ENCODE measurements at places on chromosomes 12 and 14.

DNA sequence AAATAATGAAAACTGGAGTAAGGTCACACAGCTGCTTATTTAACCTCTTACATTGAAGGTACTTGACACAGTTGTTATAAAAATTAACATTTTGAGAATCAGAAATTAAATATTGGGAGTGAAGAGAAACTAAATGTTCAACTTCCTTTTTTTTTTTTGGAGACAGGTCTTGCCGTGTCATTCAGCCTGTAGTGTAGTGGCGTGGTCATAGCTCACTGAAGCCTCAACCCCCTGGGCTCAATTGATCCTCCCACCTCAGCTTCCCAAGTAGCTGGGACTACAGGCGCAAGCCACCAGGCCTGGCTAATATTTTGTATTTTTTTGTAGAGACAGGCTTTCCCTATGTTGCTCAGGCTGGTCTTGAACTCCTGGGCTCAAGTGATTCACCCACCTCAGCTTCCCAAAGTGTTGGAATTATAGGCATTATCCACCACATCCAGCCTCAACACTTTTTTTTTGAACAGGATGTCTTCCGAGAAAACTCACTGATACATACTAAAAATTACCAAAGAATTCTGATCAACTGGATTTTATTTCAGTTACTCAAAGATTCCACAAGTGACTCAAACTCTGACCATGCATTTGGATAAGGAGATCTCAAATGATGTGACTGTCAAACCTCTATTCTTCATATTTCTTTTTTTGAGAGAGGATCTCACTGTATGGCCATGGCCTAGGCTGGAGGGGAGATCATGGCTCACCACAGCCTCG lies 35.4 kb downstream of the SGPP1 start:
- DNase-seq, result no peak

- DNase-seq, result no peak
Observed at GRCh38 chr12:94873734-94874517, 129.6 kb downstream of the NDUFA12 start.

DNA sequence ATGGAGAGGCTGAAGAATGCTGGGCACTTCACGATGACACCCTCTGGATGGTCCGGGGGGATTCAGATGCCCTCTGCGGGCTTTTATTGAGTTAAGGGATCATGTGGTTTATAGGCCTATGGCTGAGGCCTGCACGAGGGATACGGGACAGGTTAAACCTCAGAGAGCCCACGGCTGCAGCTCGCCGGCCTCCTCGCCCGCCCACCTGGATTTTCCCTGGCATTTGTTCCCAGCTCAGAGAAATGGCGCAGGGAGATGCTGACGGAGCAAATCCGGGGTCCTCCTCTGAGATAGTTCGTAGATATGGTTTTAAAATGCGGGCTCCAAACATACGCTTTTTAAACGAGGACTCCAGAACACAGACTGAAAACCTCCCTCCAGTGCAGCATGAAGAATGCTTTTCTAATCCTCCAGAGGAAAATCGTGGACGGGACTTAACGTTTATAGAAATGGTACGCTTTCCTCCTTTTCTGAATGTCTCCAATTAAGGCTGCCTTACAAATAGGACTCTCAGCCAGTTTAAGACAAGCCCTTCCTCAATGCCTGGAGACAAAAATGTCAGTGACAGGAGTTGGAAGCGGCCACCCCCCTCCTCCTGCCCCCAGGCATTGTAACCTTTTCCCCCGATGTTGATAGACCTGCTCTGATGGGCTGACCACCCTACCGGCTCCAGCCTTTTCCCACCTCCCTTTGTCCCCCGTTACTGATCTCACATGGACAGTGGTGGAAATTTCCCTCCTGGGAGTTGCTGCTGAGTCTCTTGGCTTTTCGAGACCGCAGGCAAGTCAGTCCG lies 16.6 kb downstream of the CCND2 start:
- DNase-seq, result no peak

- no peak for DNase-seq
Observed at GRCh38 chr12:110075880-110076279, 27.6 kb upstream of the C12orf76 start.

- no peak for DNase-seq
Observed at GRCh38 chr14:83342590-83342989, 1808.9 kb upstream of the SEL1L start.

GRCh38 chr12:65139389-65139788 lies 18.3 kb upstream of the WIF1 start:
- no peak for DNase-seq

DNA sequence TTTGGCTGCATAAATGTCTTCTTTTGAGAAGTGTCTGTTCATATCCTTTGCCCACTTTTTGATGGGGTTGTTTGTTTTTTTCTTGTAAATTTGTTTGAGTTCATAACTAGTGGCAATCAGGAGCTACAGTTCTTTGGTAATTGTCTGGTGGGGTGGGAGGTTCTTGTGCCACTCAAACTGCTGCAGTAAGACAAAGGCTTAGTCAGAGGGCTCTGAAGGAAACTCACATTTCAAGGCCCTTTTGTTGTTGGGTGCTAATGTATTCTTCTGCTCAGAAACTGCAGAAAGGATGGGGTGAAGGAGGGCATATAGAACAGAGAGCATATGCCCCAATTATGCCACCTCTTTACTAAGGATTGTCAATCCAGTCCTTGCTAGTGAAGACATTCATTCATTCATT lies 21.9 kb downstream of the MYRFL start:
- DNase-seq, result no peak

DNA sequence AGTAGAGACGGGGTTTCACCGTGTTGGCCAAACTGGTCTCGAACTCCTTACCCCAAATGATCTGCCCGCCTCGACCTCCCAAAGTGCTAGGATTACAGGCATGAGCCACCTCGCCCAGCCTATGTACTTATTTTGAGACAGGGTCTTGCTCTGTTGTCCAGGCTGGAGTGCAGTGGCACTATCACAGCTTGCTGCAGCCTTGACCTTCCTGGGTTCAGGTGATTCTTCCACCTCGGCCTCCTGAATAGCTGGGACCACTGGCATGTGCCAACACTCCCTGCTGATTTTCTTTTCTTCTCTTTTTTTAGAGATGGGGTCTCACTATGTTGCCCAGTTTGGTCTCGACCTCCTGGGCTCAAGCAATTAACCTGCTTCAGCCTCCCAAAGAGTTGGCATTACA lies 14.0 kb upstream of the HNF1A start:
- DNase-seq, result no peak

GRCh38 chr12:109777544-109777943 lies 55.7 kb downstream of the TRPV4 start:
- DNase-seq, result no peak

GRCh38 chr12:14920475-14921126 lies 17.7 kb downstream of the ERP27 start:
- DNase-seq, result no peak

DNA sequence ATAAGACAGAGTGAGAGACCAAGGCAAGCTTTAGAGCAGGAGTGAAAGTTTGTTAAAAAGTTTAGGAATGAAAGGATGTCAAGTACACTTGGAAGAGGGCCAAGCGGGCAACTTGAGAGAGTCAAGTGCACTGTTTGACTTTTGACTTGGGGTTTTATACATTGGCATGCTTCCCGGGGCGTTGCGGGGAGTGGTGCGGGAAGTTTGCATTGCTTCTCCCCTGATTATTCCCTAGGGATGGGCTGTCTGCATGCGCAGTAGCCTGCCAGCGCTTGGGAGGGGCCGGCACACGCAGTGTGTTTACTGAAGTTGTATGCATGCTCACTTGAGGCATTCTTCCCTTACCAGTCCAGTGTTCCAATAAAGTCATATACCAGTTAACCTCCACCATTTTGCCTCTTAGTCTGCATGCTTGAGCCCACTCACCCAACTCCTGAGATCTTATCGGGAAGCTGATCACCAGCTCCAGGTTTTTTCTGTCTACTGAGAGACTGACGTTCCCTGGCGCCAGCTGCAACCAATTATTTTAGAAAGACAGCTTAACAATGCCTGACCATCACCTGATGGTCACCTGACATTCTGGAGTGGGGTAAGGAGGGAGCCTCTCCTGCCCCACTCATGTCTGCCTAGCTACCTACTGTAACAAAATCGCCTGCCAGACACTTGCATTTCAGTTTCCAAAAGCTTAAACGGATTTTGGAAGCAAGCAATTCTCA lies 53.2 kb downstream of the DACT1 start:
- no peak for DNase-seq

- no peak for DNase-seq
Observed at GRCh38 chr12:52018433-52019112, 11.8 kb downstream of the TAMALIN start.

- DNase-seq, result no peak
Observed at GRCh38 chr12:120369603-120370342, 809 bp upstream of the MSI1 start.

GRCh38 chr12:124994437-124994975 lies 1.1 kb downstream of the BRI3BP start:
- DNase-seq, result no peak

DNA sequence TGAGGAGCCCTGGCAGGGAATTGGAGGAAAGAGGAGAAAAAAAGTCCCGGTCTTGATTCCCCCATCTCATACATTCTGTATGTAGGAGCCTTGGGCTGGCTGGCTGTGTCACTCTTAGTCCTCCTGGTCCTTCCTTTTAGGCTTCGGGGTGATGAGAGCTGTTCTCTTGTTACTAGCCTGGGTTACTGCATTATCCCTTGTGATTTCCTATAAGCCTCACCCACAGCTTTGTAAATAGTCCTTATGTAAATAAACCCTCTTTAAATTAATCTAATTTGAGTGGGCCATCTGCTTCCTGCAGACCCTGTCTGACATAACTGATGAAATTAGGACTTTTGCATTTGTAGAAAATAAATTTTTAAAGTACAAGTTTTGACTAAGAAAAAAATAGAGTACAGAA lies 19.2 kb downstream of the DNM1L start:
- DNase-seq, result no peak

DNA sequence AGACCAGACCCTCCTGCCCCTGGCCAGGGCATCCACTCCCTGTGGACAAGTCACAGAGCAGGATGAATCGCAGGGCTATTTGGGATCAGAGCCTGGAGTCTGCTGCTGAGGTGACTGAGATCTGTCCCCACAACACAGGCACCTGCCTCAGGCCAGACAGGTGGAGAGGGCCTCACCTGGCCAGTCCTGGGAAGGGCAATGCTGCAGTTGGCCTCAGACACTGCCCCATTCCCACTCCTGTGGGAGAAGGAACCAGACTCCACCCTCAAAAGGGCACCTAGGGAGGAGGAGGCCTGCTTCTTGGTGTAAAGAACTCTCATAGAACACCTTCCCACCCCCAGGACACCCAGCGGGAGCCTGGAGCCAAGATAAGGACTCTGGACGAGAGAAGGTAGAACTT lies 48.3 kb upstream of the PLEKHG6 start:
- no peak for DNase-seq

DNA sequence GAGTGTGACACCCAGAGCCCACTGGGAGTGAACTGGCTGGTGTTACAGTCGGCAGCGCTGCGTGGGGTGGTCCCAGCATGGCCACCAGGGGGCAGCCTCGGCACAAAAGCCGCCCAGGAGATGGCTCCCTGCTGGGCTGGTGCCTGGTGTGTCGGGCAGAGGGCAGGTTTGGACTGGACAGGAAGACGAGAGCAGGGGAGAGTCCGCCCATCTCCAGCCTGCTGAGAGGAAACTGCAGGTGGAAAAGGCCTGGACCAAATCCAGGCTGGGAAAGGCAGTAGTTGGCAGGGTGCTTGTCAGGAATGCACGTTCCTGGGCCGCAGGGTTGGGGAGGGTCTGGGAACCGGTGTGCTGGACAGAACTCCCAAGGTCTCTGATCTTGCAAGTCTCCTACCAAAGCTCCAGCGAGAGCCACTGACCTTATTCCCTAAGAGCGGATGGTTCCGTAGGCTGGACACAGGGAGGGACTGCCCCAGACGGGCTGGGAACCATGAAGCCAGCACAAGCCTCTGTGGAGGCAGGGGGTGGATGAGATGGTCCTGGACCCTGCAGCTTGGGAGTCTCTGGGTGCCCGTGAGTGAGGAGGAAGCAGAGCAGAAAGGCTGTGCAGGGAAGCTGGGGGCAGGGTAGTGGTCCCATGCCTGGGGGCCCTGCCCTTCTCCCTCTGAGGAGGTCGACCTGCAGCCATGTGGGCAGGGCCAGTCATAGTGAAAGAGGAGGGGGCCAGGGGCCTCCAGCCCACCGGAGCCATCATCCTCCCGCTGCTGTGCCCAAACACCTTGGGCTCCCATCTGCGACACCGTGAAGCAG lies 1.8 kb downstream of the AHNAK2 start:
- DNase-seq, result no peak

GRCh38 chr14:57987051-57987450 lies 121.2 kb upstream of the SLC35F4 start:
- DNase-seq, result no peak

GRCh38 chr12:52403561-52403960 lies 2.6 kb downstream of the KRT82 start:
- no peak for DNase-seq

DNA sequence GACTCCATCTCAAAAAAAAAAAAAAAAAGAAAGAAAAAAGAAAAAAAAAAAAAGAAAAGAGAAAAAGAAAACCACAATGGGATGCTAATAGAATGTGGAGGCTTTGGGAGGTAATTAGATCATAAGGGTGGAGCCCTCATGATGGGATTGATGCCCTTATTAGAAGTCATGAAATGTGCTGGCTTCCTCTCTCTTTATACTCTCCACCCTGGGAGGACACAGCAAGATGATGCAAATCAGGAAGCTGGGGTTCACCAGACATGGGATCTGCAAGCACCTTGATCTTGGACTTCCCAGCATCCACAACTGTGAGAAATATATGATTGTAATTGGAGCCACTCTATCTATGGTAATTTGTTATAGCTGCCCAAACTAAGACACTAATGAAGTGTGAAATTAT lies 13.4 kb upstream of the DRAM1 start:
- no peak for DNase-seq

- DNase-seq, result no peak
Observed at GRCh38 chr14:45838597-45838996, 585.6 kb upstream of the MIS18BP1 start.

- no peak for DNase-seq
Observed at GRCh38 chr14:86533834-86534233, 1003.9 kb downstream of the FLRT2 start.

- no peak for DNase-seq
Observed at GRCh38 chr12:23504641-23505399, 444.6 kb downstream of the SOX5 start.

DNA sequence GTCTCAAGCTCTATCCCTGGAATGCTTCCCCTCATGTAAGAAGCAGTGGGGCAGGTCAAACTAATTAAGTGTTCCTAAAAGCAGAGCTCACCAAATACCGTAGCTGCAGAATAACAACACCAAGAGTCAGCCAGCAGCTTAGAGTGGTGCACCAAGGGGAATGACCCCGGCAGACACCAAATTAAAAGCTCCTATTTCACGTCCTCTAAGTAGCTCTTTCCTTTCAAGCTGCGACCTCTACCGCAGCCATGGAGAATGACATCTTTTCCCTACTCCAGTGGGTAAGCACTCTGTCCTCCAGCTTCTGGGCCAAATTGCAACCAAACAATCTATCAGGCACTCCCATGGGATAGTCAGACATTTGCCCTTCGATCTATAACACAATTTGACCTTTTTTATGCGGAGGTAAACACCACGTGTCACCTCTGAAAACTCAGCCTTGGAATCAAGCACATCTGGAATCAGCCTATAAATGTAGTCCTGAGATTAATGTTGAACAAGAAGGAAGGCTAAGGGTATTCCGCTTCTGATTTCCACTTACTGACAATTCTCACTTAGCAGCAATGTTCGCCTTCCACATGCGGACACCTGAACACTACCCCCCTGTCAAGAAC lies 67.6 kb upstream of the CDKN3 start:
- DNase-seq, result peak; percentile 65

Data from right renal cortex interstitium (tissue), 3 donors.